Stimulated activated CD8-positive, alpha-beta memory T cell treated with anti-CD3 and anti-CD28 coated beads, Interleukin-4, amount 100 ng/mL, for 1 hour (primary cell): ENCODE measurements at places on chromosomes 1 and 21.

GRCh38 chr1:193606035-193606434, 419.6 kb upstream of the B3GALT2 start:
- no peak for DNase-seq

GRCh38 chr1:199508653-199509052, 518.9 kb upstream of the NR5A2 start:
- DNase-seq: no peak

- DNase-seq: no peak
Measured at GRCh38 chr1:42848823-42849537, 2.6 kb downstream of the ZNF691 start.

- DNase-seq: no peak
Measured at GRCh38 chr1:67571901-67572593, 113.0 kb upstream of the GADD45A start.

- no peak for DNase-seq
Measured at GRCh38 chr1:151773702-151774101, 10.4 kb upstream of the MRPL9 start.

GRCh38 chr1:222919478-222919865, 104.6 kb downstream of the DISP1 start:
- no peak for DNase-seq

DNA sequence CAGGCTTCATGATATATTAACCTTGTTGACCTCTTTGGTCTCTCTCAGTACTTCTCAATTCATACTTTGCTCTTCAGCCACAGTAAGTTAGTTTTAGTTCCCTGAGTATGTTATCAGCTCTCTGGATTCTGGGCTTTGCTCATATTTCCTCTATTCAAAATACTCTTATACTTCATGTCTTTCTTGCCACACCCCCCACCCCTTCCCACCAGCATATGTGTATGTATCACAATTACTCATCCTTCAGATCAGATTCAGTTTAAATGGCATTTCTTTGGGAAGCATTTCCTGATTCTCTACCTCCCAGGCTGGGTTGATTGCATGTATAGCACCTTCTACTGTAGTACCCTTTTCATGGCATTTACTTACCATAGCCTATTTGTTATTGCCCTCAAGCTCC, 28.3 kb downstream of the SLC30A7 start:
- DNase-seq: no peak

DNA sequence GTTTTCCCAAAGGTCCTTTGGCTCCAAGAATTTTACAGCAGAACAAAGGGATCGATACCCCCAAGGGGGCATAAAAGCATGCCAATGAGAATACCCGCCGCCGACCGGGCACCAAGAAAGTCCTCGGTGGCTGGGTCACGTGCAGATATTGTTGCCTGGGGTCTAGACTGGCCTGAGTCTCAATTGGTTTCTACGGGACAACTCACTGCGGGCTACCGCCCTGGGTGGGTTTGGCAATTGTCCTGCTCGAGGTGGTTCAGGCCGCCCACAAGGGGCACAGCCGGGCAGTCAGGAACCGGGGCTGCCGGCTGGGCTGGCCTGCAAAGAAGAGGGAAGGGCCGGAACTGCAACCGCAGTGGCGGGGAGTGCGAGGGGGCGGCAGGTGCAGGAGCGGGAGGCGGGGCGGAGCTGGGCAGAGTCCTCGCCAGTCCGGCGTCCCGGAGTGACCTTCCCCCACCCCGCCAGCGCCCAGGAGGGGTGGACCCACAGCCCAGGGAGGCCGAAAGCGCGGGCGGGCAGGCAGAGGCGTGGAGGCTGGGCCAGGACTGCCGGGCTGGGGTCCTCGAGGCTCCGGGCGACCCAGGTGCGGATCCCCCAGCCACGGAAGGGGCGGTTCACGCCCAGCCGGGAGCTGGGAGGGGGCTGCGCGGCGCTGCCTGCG, 926 bp upstream of the ATP1B1 start:
- no peak for DNase-seq

DNA sequence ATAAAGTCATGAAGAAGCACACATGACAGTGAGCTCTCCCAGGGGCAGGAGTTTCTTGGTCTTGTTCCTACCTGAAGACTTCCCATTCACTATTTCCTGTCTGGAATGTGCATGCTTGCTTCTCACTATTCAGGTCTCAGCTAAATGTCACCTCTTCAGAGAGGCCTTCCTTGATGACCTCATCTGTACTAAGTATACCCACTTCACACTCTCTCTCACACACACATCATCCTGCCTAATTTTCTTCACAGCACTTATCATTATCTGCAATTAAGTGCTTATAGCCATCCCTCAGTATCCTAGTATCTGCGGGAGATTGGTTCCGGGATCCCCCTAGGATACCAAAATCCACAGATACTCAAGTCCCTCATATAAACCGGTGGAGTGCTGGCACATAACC, 146.4 kb upstream of the IVNS1ABP start:
- no peak for DNase-seq

DNA sequence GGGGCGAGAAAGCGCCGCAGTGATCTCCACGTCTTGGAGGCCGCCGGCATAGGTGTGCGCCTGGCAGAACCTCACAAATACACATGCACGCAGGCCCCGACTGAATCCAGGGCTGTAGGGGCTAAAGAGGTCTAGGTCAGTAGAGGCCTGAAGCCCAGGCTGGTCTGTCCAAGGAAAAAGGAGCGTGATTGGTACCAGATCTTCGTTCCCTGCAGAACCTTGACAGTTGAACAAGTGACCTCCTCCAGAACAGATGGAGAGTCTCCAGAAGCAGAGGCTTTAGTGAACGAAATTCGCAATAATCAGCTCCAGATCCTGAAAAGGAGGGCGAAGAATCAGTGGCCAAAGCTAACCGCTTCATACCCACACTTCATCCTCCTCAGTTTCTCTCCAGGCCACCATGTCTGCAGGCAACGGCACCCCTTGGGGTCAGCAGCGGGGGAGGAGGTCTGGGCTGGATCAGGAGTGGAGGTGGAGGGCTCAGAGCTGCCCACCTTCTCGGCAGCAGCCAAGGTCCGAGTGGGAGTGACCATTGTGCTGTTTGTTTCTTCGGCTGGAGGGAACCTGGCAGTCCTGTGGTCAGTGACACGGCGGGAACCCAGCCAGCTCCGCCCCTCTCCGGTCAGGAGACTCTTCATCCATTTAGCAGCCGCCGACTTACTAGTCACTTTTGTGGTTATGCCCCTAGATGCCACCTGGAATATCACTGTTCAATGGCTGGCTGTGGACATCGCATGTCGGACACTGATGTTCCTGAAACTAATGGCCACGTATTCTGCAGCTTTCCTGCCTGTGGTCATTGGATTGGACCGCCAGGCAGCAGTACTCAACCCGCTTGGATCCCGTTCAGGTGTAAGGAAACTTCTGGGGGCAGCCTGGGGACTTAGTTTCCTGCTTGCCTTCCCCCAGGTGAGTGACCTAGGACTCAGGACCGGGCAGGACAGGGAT, 749 bp upstream of the PEX11B start:
- DNase-seq: no peak

DNA sequence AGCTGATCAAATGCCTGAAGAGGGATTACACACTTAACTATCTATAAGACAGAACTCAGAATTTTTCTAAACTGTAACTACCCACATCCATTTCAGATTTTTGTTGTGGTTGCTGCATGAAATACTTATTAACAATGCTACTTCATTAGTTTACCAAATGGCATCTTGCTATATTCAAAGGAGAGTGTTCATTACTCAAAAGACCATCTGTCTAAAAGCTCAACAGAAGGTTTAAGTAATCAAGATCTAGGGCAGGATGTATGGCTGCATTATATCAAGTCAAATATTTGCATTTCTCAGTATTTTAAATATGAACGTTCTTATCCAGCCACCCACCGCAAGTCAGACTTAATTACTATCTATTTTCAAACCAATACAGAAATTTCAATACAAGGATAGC, 79.9 kb downstream of the SIPA1L2 start:
- no peak for DNase-seq

DNA sequence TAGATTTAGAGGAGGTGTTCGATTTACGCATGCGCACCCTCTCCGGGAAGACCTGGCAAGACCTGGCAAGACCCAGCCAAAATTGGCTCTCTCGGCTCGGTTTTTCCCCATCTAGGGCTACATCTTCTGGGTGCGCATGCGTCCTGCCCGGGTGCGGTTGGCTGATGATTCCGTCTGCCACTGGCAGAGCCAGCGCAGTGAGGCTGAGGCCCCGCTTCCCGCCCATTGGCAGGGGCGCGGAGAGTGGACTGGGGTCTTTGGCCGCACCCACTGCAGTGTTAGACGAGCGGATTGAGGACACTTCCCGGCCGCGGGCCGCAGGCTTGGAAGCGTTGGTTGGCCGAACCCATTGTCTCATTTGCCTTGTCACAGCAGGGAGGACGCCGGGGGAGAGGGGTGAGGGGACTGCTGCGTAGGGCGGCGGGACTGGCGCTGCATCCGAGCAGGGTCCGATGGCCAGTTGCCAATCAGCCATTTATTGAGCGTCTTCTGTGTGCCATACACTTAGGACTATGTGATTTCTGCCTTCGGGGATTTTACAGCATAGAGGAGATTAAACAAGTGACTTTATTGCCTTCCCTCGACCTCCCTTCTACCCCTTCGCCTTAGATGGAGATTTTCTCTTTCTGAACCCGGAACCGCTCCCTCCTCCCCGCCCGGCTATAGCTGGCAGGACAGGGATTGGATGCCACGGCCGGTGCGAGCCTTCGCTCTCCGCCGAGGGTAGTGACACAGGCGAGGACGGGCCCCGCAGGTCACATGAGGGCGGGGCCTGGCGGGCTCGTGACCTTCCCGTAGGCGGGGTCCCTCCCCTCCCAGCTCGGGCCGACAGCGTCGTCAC, 43.7 kb downstream of the MEF2D start:
- DNase-seq: peak; percentile 88

- DNase-seq: no peak
Measured at GRCh38 chr1:165078391-165078790, 278.1 kb downstream of the LMX1A start.

- no peak for DNase-seq
Measured at GRCh38 chr1:172343240-172344160, 77.0 kb upstream of the C1orf105 start.

- no peak for DNase-seq
Measured at GRCh38 chr1:15206418-15207030, 40.5 kb upstream of the FHAD1 start.

DNA sequence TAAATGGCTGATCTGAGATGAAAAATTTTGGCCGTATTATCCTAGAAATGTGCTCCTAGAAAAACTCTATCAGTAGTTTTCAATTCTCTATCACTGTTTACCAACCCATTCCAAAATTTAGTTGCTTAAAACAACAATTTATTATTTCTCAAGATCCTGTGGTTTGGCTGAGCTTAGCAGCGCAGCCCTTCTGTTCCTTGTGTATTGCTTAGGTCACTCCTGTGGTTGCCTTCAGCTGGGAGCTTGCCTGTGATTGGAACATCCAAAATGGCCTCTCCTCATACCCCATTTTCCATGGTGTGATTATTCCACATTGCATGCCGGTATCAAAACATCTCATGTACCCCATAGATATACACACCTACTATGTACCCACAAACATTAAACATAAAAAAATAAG, 22.8 kb upstream of the STUM start:
- no peak for DNase-seq

DNA sequence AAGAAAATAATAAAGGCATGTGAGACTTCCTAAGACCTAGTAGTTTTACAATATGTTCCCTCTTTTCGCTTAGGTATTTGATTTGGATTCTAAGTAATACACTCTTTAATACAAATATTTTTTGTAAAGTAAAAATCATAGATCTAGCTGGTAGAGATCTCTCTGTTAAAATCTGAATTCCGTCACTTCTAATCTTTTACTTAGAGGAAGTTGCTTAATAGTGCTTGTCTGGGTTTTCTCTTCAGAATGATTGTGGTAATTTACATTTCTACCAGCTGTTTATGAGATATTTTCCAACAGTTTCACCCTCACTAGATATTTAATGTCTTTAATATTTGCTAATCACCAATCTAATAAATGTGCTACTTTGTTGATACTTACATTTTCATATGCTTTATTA, 23.3 kb downstream of the RBM11 start:
- no peak for DNase-seq

DNA sequence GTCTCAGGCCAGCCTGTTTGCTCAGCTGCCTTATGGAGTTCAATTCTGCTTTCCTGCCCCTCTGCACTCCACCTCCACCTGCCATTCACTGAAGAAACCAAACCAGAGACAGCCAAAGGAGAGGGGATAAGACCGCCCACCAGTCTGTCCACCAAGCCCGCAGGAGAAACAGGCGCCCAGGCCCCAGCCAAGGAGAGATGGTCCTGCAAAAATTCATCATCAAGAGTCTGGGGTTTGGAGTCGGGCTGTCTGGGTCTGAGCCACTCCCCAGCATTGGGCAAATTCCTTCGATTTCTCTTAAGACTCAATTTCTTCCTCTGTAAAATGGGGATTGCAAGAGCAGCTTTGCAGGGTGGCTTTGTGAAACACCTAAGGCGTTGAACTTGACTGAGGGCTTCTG, 121.4 kb upstream of the RUNX3 start:
- DNase-seq: no peak

DNA sequence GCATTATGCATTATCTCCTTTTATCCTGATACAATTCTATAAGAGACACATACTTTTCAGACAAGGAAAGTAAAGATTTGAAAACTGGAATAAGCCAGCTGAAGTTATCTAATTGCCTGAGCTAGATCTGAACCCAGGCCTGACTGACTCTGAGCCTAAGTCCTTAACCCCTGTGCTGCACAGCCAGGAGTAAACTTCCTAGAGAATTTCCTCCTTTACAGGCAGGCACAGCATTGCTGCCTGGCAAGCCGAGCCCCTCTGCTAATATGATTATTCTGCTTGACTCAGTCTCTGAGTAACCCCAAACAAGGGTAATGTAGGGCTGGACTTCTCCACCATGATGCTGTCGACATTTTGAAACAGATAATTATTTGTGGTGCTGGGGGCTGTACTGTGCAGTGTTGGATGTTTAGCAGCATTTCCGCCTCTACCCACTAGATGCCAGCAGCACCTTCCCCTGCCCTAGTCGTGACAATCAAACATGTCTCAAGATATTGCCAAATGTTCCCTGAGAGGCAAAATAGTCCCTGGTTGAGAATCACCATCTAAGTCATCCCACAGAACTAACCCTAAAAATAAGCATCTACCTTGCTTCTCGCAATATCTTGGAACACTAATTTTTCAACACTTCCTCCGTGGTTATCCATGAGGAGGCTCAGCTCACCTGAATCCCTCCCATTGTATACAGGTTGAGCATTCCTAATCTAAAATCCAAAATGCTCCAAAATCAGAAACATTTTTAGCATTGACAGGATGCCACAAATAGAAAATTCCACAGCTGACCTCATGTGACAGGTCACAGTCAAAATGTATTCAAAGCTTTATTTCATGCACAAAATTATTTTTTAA, 18.5 kb downstream of the CAMK1G start:
- no peak for DNase-seq

- no peak for DNase-seq
Measured at GRCh38 chr1:113809670-113810602, 2.3 kb downstream of the RSBN1 start.

DNA sequence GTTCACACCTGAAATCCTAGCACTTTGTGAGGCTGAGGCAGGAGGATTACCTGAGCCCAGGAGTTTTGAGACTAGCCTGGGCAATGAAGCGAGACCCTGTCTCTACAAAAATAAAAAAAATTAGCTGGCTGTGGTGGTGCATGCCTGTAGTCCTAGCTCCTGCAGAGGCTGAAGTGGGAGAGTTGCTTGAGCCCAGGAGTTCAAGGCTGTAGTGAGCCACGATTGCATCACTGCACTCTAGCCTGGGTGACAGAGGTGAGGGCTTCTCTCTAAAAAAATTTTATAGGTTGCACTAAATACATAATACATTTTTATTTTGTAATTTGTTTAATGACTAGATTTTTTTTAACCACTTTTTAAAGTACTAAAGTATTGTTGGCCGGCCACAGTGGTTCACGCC, 6.1 kb downstream of the PARK7 start:
- no peak for DNase-seq
